ENCODE measurements at places on chromosomes 2 and 18.

GRCh38 chr2:44495035-44495434, 133.3 kb downstream of the CAMKMT start:
- no peak for DNase-seq

GRCh38 chr2:223001797-223002175, 50.2 kb upstream of the KCNE4 start:
- no peak for DNase-seq

DNA sequence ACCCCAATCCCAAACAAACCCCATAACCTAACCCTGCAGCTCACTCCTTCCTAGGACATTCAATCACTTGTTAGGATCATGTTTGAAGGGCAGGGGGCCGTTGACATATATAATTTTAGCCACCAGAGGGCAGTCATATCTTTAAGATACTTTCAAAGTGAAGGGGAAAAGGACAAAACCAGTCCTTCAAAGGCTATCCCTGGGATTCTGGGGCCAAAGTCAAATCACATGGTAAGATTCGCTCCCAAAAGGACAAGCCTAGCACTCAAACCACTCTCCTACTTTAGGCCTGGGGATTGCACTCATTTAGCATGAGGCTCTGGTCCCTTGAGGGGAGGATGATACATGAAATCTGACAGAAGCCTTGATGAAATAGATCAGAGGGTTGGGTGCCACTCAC, 44.6 kb downstream of the HAUS1 start:
- DNase-seq, result peak; percentile 74

DNA sequence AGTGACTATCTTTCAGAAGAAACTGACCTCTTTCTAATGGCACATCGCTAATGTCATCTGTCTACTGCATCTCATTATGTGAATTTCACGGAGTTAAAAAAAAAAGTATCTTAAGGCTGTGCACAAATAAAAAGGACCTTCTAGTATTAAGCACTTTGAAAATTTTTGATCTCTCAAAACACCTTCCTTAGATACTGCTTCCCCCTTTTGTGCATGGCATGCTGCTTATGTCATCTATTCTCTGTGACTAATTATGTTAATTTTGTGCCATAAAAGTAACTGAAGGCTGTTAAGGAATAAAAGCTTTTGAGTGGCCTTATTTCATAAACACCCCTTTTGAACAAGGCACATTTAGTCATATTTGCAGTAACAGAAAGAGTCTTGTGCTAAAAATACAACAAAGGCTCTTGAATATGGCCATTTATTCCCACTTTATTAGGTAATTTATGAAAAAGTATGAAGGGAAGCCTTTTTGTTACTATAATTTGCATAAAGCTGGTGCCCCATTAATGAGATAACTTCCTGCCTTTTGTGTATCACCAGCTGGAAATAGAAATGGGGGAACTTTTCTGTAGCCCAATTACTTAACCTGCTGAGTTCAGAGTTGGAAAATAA, 1412.0 kb upstream of the ZEB2 start:
- no peak for DNase-seq

DNA sequence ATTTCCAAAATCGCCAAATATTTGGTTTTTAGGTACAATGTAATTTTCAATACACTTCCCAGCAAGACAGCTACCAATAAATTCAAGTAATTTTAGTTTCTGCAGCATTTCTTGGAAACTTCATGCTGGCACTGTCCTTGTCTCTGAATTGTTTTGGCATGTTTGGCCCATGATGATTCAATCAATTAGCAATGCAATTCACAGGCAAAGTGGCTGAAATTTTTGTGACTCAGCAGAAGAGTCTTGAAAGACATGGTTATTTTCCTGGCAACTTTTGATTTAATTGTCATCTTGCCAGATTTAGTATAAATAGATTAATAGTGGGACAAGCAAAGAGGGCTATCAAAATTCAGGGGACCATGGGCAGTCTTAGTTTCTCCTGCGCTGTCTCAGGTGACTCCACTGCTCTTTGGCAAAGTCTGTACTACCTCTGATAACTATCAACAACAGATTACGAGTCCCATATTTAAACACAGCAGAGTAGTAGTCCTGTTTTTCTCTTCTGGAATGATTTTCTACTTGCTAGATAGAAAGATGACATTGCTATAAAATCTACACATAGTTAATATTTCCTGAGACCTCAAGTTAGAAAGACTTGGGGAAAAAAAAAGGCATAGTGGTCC, 88.9 kb upstream of the CYP26B1 start:
- DNase-seq, result no peak

DNA sequence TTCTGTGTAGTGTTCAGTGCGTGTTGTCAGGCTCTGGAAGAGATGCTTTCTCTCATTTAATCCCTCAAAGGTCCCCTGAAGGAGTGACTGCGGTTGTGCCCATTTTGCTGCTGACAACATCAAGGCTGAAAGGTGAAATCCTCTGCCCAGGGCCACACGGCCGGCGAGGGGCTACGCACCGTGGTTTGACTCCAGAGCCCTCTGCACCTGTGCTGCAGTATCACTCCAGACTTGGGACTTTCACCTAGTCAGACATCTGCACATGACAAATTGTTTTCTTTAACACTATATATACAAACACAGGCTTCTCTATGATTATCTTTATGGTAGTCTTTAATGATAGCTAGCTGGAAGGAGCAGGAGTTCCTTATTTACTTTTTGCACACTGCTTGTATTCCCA, 90.2 kb downstream of the ARMC9 start:
- no peak for DNase-seq

DNA sequence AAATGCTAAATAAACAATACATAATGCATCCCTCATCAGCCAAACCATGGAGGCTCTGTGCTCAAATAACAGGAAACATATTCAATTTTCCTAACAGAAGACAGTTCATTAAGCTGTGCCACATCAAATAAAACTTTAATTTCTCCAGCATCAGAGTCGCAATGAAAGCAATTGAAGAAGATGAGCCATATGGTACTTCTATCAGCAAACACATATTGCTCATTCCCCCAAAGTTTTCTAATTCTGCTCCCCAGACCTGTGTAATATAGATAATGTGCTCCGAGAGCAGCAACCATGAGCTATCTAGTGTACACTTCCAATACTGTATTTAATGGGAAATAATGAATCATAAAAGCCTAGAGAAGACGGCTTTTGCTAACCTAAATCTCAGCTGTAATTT, 263.2 kb downstream of the MEIS1 start:
- no peak for DNase-seq

DNA sequence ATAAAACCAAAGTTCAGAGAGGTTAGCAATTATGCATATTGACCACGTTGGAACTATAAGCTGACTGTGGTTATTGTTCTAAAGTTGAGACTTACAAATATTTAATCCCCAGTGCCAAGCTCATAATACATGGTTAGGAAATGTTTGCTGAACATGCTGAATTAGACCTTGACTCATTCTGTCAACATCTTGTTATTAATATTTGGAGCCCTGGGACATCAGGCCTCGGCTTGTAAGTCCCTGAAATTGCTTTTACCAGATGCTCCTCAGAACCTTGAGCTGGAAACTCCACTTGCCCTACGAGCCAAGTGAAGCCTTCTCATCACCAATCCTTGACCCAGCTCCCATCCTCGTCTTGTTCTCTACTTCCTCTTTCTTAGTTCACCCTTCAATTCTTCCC, 21.2 kb downstream of the DYNAP start:
- DNase-seq, result no peak

DNA sequence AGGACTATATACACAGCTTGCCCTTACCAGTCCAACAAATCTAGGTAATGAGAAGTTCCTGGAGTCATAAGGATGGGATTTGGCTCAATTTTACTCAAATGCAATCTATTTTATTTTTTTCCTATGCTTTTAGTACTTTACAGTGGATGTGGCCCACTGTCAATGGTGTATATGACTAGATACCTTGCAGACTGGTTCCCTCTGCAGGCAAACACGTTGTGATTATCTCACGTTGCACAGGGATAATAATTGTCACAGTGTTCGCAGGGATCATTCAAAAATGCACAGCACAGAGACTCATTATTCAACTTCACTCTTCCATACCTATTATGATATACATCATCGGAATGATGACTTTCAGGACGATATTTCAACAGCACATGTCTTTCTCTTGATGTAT, 359.7 kb downstream of the MBD2 start:
- no peak for DNase-seq

DNA sequence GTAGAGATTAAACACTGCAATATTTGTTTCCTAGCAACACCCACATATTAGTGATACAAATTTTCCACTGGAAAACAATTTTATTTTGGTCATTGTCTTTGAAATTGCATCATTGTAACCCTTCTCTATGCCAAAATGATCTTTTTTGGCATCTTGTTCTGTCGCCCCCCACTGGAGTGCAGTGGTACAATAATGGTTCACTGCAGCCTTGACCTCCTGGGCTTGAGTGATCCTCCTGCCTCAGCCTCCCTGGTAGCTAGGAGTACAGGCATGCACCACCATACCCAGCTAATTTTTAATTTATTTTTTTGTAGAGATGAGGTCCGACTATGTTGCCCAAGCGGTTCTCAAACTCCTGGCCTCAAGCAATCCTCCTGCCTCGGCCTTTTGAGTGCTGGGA, 117.4 kb downstream of the PIK3C3 start:
- no peak for DNase-seq

DNA sequence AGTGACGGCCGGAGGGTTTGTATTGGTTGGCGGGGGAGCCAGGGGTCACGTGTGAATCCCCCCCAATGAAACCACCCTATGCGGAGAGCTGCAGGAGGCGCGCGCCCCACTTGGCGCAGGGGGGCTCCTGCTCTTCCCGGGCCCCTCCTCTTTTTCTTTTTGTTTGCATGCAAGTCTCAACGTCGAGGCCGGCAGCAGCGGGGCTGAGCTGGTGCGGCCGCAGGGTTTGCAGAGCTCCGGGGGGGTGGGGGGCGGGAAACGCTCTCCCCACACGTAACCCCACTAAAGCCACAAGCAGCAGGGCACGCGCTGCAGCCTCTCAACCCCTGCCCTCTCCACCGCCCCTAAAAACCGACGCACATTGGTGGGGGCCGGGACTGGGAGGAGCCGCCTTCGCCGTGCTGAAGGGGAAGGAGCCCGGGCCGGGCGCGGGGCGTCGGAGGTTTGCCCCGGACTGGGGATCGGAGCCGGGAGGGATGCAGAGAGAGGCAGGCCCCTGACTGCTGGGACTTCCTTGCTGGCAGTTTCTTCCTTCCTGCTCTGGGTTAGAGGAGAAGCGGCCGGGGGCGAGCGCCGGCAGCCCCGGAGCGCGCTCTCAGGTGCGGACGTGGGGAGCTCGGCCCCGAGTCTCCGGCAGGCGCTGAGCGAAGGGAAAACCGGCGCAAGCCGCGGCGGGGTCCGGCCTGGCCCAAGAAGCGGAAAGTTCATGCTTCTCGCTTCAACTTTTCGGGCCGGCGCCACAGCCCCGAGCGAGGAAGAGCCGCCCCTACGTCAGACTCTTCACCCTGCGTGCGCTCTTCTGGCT, 864 bp downstream of the LBH start:
- DNase-seq, result peak; percentile 83

DNA sequence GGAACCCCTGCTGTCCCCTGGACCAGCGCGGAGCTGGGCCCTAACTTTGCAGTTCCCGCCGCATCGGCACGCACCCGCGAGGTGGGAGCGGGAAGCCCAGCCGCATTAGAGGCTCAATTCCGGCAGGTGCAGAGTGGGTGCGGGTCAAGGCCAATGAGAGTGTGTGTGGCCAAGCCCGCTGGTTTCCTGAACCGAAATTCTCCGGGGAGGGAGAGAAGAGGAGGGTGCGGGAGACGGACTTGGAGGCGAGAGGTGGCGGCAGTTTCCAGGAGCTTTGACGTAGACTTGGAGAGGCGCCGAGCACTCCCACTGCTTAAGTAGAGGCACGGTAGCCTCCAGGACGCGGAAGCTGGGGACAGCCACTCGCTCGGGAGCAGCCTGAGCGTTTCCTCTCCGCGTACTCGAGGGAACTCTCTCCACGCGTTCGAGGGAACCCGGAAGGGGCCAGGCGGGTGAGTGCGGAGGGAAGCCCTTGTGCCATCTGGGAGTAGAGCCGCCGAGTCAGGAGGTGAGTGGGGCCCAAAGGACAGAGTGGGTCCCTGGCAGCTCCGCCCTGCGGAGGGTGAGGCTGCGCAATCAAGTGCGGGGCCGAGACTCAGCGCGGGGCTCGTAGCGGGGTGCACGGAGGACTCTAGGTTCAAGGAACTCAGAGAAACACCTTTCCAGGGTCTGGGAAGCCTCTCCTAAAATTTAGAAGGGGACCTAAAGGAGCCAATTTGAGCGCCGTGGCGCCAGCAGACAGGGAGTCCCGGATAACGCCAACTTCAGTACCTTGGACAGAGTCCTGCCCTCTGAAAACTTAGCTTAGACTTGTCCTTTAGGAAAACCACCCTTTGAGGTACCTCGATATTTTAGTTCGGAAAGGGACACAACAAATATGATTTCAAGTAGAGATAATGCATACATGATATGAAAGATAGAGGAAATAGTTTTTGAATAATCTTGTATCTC, at the start of gene FAM237A:
Gene FAM237A, plus strand, starts transcription at position 413 of the 951 bp plus-strand sequence. CDS start 1,750 bp downstream, outside the sequence.
- no peak for DNase-seq

- no peak for DNase-seq
These were observed 64.3 kb upstream of the RBBP8 start for GRCh38 chr18:22868831-22869230.

DNA sequence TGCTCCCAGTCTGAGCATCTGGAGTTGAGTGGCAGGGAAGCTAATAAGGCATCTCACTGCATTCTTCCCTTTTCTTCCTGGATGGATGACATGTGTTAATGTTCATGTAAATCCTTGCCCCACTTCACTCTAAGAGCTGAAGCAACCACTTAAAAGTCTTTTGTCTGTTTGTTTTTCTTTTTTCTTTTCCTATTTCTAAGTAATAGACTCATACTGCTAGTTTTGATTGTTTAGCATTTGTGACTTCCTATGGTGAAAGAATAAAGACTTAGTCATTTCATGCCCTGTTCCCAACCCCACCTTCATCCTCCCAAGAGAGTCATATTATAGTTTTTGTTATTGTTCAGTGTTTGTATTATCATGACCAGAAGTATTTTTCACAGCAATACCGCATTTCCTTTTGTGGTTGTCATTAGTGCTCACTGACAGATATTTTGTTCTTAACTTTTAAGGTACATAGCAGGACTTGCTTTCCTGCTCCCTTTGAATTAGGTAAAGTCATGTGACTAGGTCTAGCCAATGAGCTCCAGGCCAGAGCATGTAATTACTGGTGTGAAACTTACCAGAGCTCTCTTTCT, 18.1 kb upstream of the SPP2 start:
- peak; percentile 76 for DNase-seq

- DNase-seq, result no peak
These were observed 164.2 kb upstream of the TMEM200C start for GRCh38 chr18:6059551-6059950.

DNA sequence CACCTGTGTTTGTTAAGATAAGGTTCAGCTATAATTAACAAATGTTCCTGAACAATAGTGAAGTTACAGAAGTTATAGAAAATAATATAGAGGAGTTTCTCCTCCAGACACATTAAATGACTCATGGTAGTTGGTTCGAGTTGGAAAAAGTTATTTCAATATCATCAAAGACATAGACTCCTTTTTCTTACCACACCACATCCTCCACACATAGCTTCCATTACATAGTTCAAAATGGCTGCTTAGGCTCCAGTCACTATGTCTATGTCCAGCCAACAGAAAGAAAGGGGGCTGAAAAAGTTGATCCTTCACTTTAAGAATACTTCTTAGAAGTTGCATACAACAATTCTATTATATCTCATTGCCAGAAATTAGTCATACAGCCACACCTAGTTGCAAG, 50.7 kb downstream of the DYNAP start:
- no peak for DNase-seq

- no peak for DNase-seq
These were observed 86.4 kb upstream of the HK2 start for GRCh38 chr2:74747411-74748080.

All from CD4-positive, alpha-beta T cell treated with Interleukin-10 for 1 hour (primary cell).